ENCODE measurements at places on chromosomes 2 and 18.

DNA sequence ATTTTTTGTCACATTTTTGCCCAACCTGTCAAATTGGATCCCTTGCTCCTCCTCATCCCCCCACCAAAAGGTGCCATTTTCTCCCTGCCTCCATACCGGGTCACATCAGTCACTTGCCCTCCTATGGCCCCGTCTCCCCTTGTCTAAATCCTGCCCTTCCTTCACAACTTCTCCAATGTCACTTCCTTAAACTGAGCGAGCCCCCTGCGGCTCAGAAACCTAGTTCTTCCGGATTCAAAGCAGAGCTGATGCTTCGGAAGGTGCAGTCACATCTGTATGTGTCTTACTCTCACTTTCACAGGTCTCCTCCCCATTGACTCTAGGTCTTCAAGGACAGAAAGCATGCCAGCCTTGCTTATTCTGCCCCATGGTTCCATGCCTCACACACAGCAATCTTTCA lies 22.1 kb downstream of the TNP1 start:
- H3K4me3 ChIP-seq: no peak overlapping the region
- no peak for DNase-seq
- H3K36me3 ChIP-seq: no peaks in the 10 kb centered on the region
- H3K27ac ChIP-seq: no peak overlapping the region
- no peaks in the 10 kb centered on the region for H3K27me3 ChIP-seq

DNA sequence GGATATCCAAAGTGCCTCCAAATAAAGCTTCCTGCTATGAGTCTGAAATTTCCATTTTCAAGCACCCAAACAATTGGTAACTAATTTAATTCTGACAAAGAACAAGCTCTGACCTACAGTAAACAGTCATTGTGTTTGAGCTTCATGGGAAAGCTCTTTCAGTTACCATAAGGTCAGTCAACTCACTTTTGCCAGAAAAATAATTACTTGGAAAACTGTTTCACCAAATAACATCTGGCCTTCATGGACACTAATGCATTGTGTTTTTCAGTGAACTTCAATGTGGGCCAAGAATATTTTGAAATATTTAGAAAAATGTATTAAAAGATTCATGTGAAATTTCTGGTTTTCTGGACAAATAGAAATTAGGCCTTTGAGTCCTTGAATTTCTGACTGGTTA lies 369.9 kb downstream of the GALR1 start:
- no peaks in the 10 kb centered on the region for H3K4me1 ChIP-seq
- H3K36me3 ChIP-seq: no peaks in the 10 kb centered on the region
- no peak overlapping the region for H3K27ac ChIP-seq
- H3K4me3 ChIP-seq: no peak overlapping the region

- no peak overlapping the region for H3K27ac ChIP-seq
- no peaks in the 10 kb centered on the region for H3K27me3 ChIP-seq
- no peak for DNase-seq
- H3K4me1 ChIP-seq: no peaks in the 10 kb centered on the region
- no peaks in the 10 kb centered on the region for H3K36me3 ChIP-seq
- H3K4me3 ChIP-seq: no peak overlapping the region
Measured at GRCh38 chr2:241730671-241731293, 3.6 kb upstream of the D2HGDH start.

DNA sequence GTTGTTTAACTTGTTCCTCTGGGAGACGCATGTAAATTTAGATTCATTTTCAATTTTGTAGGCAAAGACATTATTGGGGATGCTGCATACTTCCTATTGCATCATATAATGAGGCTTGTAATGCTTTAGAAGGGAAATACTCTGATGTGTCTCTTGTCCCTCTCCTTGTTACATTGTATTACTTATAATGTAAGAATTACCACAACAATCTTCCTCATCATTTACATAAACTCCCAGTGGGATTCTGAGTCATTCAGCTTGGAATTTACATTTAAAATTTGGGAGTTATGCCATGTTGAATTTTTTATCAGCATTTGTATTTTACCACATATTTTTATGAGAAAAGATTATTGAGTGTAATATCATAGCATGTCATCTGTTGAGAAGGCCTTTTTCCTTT lies 963.4 kb upstream of the NRXN1 start:
- no peaks in the 10 kb centered on the region for H3K4me1 ChIP-seq
- no peaks in the 10 kb centered on the region for H3K27me3 ChIP-seq
- H3K4me3 ChIP-seq: no peak overlapping the region
- no peaks in the 10 kb centered on the region for H3K36me3 ChIP-seq
- DNase-seq: no peak

DNA sequence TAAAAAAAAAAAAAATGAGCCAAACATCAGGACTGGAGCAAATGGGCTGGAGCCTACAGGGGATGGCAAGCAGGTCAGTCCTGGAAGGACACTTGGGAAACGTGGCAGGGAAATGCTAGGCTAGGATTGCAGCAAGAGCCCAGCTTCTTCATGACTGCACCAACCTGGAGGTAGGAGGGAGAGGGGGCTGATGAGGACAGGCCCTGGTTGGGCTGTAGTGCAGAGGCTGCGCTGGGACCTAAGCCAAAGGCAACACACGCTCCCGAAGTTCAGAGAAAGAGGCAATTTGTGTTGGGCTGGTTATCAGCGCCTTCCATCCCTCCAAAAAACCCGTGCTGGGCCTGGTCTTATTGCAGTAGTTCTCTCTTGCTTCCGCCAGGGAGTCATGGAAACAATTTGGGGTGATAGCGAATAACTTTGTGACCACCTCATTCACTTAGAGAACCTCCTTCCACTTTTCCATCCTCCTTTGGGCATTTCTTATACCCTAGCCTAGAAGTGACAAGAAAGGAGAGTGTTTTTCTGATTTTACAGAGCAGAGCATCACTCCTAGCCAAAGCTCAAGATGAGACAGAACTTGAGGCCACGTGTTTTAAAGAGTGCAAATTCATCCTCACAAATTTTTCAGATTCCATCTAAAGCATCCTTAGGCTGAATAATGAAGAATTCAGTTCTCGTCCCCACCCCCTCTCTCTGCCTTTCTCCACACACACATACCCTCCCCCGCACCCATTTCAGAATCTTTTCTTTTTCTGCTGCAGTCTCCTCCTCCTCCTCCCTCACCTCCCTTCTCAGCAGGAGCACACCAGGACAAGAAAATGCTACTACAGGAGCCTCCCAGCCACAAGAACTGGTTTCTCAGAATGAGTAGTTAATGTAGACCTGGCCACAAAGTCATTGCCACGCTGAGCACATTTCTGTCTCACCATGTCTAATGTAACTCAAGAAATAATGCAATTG lies 82.5 kb upstream of the STPG4 start:
- no peak overlapping the region for H3K4me3 ChIP-seq
- H3K27me3 ChIP-seq: no peaks in the 10 kb centered on the region
- H3K4me1 ChIP-seq: no peaks in the 10 kb centered on the region
- H3K27ac ChIP-seq: peak overlapping the region; percentile 36

DNA sequence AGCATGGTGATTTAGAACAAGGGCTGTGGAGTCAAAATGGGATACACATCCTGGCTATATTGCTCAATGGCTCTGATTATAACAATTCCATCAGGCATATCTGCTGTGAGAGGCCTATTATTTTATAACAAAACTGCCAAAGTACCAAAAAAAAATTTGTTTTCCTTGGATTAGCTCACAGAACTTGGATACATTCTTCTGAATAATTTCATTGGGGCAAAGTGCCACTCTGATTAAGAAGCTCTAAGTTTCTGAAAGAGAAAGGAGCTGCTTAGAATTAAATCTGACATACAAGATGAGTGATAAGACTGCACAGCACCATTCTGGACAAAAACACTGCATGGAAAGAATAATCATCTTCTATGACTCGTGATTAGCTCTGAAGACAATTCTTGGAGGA lies 85.7 kb downstream of the SMC6 start:
- H3K27me3 ChIP-seq: no peaks in the 10 kb centered on the region
- H3K4me3 ChIP-seq: no peak overlapping the region
- no peak for DNase-seq

DNA sequence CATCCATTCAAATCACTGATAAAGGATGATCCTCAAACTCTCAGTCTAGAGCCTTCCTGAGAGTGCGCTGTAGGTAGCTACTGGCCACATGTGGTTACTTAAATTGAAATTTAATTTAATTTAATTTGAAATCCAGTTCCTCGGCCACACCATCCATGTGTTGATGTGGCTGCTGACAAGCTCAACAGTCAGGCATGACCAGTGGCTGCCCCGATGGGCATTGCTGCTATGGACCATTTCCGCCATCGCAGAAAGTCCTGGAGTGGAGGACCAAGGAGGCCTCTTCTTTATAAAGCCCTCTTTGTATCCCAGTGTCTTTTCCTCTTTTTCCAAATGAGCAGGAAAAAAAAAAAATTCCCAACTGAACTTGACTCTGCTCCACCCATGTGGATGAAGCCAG lies 100.6 kb downstream of the HDAC4 start:
- peak; percentile 43 for DNase-seq
- H3K27ac ChIP-seq: no peak overlapping the region
- H3K27me3 ChIP-seq: no peaks in the 10 kb centered on the region
- peaks cover 7% of the 10 kb centered on the region for H3K4me1 ChIP-seq

DNA sequence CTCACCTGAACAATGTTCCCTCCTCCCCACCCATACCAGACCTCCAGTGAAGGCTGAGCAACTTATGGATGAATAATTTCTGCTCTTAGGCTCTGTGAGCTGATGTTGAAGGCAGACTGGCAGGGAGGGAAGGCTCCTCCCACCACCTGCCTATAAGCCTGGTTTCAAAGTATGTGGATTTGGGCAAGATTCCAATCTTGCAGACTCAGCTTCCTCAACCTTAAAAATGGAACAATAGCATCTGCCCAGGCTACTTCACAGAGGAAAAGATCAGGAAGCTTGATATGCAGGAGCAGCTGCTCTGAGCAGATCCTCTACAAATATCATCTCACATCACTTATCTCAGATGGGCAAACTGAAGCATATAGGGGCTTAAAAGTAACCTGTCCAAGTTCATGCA lies 112.2 kb downstream of the ZFP36L2 start:
- no peaks in the 10 kb centered on the region for H3K4me1 ChIP-seq
- no peak overlapping the region for H3K27ac ChIP-seq
- no peaks in the 10 kb centered on the region for H3K36me3 ChIP-seq
- no peak for DNase-seq
- no peak overlapping the region for H3K4me3 ChIP-seq
- H3K27me3 ChIP-seq: no peaks in the 10 kb centered on the region

- no peaks in the 10 kb centered on the region for H3K4me1 ChIP-seq
- H3K27ac ChIP-seq: no peak overlapping the region
- H3K4me3 ChIP-seq: no peak overlapping the region
- no peak for DNase-seq
- H3K27me3 ChIP-seq: no peaks in the 10 kb centered on the region
- no peaks in the 10 kb centered on the region for H3K36me3 ChIP-seq
Measured at GRCh38 chr2:181235011-181235410, 222.2 kb upstream of the ITGA4 start.

GRCh38 chr2:122007126-122007525 lies 251.7 kb downstream of the TSN start:
- H3K4me1 ChIP-seq: no peaks in the 10 kb centered on the region
- H3K4me3 ChIP-seq: no peak overlapping the region
- DNase-seq: no peak

DNA sequence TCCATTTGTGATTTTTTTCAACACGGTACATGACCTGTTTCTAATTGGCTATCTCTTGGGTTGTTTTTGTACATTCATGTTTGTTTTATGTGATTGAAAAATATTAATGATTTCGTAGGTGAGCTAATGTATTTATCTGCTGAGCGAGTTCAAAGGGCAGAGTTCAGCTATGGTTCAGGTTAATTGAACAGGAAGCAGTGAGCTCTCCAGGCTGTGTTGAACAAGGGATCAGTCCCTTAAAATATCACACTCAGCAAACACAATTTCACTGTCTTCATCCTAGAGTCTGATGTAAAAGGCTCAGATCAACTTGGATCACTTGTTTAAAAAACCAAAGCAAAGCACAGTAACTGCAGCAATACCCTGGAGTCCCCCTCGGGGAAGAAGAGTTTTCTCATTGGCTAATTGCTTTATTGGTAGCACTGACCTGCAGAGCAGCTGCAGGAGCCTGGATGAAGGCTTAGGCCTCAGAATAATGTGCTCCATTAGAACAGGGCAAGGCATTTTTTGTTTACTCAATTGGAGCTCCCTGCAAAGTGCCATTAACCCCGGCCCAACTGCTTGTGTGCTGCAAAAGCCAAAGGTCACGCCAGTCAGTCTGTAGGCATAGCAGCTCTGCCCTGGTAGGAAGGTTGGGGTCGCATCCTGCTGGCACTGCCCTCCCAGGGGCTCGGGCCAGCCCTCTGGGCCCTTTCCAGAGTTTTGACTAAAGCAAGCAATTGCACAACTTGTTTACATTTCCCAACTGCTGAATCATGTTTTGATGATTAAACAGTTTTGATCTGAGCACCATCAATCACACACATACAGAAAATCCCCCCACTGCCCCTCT lies 10.5 kb downstream of the ONECUT2 start:
- no peaks in the 10 kb centered on the region for H3K36me3 ChIP-seq
- no peak overlapping the region for H3K4me3 ChIP-seq
- H3K27ac ChIP-seq: no peak overlapping the region

GRCh38 chr18:57352761-57353136 lies 392 bp downstream of the ST8SIA3 start:
- H3K27ac ChIP-seq: no peak overlapping the region
- DNase-seq: no peak
- no peaks in the 10 kb centered on the region for H3K4me1 ChIP-seq
- no peaks in the 10 kb centered on the region for H3K36me3 ChIP-seq

DNA sequence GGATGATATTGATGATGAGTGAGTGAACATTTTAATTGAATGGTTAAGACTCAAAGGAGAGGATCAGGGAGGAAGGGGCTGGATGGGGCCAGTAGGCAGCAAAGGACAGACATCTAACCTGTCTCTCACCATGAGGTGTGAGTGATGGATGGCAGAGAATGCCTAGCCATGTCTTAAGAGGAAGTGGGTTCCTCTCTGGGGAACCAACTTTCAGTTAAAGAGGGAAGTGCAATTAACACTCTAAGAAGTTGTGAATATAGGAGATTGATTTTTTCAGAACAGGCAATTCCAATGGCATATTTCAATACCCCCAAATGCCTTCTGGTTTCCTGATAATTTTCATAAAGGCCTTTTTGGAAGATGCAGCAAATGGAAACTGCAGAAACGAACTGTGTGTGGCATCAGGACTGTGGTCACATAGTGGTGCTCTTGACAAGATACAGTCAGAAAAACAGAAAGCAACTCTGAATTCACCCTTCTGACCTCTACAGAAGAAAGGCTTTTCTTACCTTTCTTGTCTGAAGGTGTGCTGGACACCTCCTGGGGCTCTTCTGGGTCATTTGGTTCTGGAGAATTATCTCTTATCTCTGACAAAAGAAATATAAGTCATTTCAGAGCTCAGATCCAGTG lies 10.2 kb downstream of the SP110 start:
- no peak overlapping the region for H3K4me3 ChIP-seq
- H3K27ac ChIP-seq: no peak overlapping the region
- H3K36me3 ChIP-seq: peaks cover 9% of the 10 kb centered on the region
- DNase-seq: no peak
